ENCODE measurements at places on chromosomes 16 and 17. TPM values are rescaled to one million over a fixed set of nuclear protein-coding genes. Genes with fewer than 3 reads are reported as not detected.

The MT4 gene
- not detected for polyA plus RNA-seq

The ASB16 gene
- polyA plus RNA-seq, result 3.4 TPM

The PRAC2 gene
- polyA plus RNA-seq, result not detected

DNA sequence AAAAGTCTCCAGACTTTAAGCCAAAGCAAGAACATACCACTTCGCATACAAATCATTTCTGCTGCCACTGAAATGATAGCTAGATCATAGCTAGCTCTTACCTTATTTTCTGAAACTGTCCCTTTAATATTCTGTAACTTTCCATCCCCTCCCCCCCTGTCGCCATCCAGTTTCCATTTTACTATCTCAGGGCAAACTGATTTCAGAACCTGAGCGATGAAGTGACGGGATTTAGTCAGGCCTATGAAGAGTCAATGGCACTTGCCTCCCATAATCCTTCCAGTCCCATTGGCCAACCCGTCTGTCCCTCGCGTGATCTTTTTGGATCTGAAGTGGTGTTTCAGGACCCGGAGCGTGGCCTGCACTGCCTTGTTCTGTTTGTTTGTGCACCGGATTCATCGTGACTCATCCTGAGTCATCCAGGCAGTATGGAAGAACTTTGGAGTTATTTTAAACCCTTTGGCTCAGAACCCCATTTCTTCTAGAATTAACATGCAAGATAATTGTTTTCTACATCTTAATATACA is 199.8 kb upstream of the CHMP6 start:
- DNase-seq, result no peak

DNA sequence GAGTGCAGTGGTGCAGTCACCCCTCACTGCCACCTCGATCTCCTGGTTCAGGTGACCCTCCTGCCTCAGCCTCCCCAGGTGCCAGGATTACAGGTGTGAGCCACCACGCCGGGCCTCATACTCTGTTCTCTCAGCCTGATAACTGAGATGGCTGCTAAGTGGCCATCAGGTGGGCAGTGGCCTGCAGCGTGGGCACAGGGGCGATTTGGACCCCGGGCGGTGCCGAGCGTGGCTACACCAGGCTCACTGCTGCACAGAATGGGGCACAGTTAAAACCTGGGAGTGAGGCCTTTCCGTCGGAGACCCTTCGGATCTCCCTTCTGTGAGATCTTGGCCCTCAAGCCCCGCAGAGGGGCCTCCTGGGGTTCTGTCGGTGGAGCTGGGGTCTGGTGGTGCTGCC is 11.5 kb downstream of the CACNA1H start:
- no peak for DNase-seq

GRCh38 chr17:4586043-4586442 is 1.7 kb downstream of the SMTNL2 start:
- DNase-seq, result no peak

DNA sequence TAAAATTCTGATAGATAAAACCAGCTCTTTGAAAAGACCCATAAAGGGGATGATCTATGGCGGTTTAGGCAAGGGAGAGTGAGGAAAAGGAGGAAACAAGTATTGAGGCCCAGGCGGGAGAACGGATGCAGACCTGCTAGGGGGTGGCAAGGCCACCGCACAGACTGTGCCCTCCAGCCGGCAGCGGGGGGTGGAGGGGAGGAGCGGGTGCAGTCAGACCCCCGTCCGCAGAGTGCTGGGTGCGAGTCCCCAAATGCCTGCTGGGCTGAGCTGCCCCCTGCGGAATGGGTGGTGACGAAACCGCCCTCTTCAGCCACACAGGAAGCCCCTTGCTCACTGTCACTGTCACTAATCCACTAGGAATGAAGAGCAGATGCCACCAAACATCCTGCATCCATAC is 46.0 kb downstream of the LMF1 start:
- no peak for DNase-seq
